ENCODE measurements at places on chromosomes 11 and 22.

DNA sequence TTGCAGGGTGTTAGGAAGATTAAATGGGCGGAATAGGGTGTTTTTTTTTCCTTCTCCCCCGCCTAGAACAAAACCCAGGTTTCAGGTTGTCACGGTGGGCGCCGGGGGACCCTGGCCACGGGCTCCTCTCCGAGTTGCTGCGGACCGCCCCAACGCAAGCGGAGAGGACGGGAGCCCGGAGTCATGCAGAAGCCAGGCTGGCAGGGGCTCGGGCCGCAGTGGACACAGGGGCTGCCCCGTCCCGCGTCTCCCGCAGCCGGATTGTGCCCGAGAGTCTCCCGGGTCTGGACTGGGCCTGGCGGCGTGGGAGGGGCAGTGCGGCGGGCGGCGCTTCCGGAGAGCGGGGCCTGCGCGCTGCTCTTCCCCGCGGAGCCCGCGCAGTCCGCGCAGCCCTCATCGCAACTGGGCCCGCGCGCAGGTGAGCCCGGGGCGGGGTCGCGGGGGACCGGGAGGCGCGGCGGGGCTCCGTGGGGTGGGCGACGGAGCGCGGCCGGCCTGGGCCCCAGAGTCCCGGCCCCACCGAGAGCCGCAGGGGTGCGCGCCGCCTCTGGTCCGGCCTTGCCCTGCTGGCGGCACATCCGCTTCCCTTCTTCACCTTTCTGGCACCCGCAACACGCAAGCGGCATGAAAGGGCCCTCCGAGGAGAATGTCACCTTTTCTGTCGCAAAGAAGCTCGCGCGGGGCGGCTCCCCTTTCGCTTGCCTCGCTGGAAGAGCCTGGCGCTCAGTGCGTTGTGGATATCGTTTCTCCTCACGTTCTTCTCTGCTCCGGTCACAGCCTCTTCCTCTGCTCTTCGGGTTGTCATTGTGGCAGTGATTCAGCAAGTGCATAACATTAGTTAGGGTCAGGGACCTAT is at the start of gene TIRAP:
TIRAP (plus strand) TSS at position 358 of the 856 bp plus-strand sequence. CDS start 7,802 bp downstream, outside the sequence.
- peak; percentile 32 for DNase-seq

- no peak for DNase-seq
Measured at GRCh38 chr22:30702856-30703255, 8.2 kb downstream of the OSBP2 start.

GRCh38 chr22:20015971-20016733 is 471 bp downstream of the ARVCF start:
- DNase-seq: no peak

GRCh38 chr11:60125956-60126585 is 37.6 kb downstream of the MS4A2 start:
- no peak for DNase-seq

DNA sequence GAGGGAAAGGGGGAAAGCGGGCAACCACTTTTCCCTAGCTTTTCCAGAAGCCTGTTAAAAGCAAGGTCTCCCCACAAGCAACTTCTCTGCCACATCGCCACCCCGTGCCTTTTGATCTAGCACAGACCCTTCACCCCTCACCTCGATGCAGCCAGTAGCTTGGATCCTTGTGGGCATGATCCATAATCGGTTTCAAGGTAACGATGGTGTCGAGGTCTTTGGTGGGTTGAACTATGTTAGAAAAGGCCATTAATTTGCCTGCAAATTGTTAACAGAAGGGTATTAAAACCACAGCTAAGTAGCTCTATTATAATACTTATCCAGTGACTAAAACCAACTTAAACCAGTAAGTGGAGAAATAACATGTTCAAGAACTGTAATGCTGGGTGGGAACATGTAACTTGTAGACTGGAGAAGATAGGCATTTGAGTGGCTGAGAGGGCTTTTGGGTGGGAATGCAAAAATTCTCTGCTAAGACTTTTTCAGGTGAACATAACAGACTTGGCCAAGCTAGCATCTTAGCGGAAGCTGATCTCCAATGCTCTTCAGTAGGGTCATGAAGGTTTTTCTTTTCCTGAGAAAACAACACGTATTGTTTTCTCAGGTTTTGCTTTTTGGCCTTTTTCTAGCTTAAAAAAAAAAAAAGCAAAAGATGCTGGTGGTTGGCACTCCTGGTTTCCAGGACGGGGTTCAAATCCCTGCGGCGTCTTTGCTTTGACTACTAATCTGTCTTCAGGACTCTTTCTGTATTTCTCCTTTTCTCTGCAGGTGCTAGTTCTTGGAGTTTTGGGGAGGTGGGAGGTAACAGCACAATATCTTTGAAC is 6.8 kb downstream of the MALAT1 start:
- DNase-seq: peak; percentile 36
